Mesothelial cell of epicardium (in vitro differentiated cells): ENCODE measurements at places on chromosomes 11 and 22.

DNA sequence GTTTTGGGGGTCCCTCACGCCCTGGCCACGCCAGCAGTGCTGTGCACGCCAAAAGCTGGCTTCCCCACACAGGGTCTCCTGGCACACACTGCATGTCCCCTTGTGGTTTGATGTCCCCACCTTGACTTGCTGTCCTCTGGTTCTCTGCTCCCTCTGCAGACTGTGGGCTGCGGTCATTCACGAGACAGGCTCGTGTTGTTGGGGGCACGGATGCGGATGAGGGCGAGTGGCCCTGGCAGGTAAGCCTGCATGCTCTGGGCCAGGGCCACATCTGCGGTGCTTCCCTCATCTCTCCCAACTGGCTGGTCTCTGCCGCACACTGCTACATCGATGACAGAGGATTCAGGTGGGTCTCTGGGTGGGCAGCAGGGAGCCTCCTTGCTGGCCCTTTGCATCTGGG lies 40.2 kb downstream of the ST14 start:
- no peak for DNase-seq

DNA sequence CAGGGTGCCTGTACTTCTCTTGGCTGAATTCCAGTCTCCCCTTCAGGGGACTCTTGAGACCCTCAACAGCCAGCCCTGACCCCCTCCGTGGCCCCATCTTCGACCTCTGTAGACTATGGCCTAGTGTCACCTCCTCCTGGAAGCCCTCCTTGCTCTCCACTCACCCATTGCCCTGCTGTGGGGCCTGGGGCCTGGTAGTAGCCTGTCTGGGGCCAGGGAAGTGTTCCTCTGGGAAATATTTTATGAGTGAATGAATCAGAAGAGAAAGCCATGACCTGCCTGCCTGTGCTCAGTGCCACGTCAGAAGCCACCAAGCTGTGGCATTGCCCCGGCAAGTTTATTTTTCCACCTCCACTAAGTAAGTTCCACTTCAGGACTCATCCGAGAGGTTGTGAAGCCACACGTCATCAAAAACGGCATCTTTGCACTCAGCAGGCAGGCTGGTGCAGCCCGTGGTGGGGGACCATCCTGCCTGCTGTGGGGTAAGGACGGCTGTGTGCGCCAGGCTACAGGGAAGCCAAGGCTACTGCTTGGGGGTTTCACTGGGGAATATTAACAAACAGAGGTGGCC lies 59.6 kb upstream of the PPARA start:
- no peak for DNase-seq

DNA sequence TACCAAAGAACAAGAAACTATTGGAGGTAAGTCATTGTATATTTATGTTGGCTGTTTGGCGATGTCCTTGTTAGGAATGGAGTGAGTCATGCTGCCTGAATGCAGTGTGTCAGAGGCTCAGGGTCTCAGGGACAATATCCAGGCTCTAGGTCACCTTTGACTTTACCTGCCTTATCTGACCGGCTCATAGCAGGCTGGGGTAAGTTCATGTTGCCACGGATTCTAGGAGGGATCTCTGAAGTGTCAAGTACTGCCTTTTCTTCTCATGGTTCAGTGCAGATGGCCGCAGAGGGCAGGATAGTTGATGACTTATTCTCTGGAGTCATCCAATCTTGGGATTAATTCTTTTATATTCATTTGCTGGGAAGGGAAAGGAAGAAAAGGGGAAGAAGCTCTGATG lies 53.2 kb downstream of the SPON1 start:
- DNase-seq, result no peak

GRCh38 chr22:21009638-21010425 lies 5.1 kb upstream of the P2RX6 start:
- DNase-seq, result no peak

DNA sequence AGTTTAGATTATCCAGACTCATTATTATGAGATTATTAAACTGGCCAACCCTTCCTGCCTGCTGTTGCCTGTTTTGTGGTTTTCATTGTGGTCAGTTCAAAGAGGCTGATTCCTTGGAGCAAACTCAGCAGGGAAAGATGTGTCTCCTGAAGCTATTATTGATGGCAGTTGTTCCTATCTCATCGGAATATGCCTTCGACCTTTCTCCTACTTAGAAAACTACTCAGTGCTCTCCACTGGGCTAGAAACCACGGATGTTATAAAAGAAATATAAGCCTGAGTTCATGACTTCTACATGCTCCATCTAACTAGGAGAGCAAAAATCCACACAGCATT lies 80.2 kb upstream of the NAV2 start:
- no peak for DNase-seq

DNA sequence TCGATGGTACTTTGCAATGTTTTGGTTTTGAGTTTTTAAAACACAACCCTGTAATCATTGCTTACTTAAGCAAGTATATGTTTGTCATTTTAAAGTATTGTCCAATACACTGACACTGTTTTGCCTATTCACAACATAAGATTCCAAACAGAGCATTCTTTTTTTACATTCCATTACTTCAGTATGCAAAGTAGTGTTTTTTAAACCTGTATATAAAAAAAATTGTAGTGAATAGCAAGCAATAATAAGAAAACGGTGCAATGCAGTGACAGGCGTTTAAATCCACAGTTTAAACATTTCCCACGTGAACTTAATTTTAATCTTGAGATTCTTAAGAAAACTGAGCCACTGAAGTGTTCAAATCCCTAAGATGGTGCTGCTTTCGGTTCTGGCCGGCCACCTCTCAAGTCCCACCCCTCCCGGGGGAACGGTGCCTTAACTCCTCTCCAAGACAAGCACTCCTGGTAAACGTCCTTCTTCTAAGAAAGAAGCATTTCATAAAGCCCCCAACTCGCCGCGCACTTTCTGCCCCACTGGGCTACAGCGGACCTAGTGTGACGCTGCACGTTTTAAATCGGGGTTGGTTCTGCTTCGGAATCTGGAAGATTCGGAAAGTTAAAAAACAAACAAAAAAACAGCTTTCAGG lies 2.9 kb downstream of the PGR start:
- DNase-seq, result no peak

DNA sequence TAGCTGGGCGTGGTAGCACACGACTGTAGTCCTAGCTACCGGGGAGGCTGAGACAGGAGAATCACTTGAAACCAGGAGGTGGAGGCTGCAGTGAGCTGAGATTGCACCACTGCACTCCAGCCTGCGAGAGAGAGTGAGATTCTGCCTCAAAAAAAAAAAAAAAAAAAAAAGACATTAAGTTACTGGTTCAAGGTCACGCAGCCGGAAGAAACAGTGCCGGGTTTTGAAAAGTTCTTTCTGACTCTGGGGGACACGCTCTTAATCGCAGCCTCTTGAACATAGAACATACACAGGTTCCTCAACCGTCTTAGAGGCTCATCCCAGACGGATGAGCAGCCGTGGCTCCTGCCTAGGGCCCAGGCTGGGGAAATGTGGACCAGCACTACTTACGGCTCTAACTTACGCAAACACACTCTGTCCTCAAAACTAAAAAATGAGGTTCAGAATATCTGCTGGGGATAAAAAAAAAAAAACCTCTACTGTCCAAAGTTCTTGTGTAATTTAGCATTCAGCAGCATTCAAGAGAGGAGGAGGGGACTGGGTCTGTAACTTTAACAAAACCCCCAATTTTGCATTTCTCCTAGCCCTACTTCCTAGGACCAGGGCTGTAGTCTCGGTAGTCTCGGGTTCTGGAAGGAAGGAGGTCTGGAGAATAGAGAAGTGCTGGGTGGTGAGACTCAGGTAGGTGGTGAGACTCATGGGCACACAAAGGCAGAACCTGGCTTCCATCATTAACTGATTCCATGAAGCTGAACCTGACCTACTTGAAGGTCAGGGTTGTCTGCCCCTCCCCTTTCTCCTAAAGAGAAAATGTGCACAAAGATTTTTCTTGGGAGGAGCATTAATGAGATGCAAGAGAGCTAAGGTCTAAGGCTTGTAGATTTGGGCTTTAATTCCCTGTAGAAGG lies 6.0 kb downstream of the SPTBN2 start:
- no peak for DNase-seq

DNA sequence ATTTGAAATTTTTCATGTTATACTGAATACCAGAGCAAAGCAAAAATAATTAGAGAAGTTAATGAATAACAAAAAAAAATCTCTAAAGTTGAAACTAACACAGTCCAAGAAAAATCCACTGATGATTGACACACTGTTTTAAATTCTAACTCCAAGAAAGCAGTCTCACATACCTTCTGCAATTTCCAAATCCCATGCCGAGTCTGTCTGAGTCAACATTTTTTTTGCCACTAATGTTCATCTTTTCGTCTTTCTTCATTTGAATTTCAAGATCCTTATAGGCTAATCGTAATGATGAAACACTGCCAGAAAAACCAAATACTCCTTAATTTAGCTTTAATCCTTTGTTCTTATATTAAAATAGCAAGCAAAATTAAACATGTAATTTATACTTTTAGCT lies 39.5 kb downstream of the ARFGAP3 start:
- DNase-seq, result no peak

DNA sequence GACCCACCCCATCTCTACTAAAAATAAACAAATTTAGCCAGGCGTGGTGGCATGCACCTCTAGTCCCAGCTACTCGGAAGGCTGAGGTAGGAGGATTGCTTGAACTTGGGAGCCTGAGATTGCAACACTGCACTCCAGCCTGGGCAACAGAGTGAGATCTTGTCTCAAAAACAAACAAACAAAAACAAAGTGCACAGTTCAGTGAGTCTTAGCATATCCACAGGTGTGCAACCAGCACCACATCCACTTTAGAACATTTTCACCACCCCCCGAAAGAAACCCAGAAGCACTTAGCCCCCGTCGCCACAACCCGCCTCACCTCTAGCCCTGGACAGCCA lies 27.4 kb downstream of the MB start:
- no peak for DNase-seq

DNA sequence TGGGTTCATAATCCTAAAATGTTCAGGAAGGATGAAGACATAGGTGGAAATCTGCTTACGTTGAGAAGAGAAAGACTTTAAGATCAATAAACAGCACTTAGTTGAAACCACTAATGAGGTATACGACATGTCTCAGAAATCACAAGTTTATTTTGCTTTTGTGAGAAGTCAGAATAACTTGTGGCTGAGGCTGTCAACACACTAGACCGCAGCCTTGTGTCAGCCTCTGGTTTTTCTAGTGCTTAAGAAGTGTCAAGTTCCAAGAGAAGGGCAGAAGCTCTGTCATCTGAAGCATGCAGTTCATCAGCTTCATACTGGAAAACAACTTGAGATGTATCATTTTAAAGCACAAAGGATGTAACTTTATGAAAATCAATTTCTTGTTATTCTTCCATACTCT lies 420.9 kb downstream of the METTL15 start:
- no peak for DNase-seq

- no peak for DNase-seq
Measured at GRCh38 chr11:110571081-110571720, 141.0 kb downstream of the ARHGAP20 start.

DNA sequence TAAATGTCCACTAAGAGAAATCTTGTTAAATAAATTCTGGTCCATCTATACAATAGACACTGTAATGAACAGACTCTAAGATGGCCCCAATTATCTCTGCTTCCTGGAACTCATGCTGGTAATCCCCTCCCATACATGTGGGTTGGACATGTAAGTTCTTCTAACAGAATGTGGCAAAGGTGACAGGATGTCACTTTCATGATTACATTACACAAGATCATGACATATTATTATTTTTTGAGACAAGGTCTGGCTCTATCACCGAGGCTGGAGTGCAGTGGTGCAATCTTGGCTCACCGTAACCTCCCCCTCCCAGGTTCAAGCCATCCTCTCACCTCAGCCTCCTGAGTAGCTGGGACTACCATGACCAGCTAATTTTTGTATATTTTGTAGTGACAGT lies 14.6 kb upstream of the NDUFC2 start:
- DNase-seq, result no peak

- DNase-seq, result no peak
Measured at GRCh38 chr11:127640561-127641451, 640.2 kb upstream of the KIRREL3 start.

DNA sequence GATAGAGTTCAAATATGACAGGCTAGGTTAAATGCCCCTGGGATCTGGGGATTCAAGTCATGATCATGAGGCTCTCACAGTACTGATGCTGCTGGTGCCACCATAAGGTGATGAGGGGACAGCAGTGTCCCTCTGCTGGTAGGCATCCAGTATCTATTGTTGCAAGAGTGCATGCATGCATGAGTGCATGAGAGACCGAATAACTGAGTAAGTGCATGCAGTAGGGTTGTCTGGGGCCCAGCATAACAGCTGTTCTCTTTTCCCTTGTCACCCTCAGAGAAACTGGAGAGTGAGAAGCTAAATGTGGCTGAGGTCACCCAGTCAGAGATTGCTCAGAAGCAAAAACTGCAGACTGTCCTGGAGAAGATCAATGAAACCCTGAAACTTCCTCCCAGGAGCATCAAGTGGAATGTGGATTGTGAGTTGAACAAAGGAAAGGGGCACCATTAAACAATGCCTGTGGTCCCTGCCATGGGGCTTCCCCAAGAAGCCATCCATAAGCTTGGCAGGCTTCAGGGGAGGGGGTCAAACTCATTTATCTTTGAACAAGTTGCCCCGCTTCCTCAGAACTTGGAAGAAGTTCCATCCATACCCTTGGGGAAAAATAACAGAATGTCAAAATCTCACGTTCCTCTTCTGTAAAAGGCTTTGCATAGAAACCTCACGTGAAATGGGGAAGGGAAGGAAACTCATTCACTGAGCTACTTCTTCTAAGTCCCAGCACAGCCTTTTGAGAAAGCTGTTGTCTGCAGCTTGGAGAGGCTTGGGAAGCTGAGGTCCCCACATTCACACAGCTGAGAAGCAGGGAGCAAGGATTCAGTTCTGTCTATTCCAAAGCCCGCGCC lies 119.0 kb downstream of the PARVA start:
- DNase-seq, result no peak

GRCh38 chr22:25762147-25762546 lies 20.2 kb downstream of the MYO18B start:
- no peak for DNase-seq

DNA sequence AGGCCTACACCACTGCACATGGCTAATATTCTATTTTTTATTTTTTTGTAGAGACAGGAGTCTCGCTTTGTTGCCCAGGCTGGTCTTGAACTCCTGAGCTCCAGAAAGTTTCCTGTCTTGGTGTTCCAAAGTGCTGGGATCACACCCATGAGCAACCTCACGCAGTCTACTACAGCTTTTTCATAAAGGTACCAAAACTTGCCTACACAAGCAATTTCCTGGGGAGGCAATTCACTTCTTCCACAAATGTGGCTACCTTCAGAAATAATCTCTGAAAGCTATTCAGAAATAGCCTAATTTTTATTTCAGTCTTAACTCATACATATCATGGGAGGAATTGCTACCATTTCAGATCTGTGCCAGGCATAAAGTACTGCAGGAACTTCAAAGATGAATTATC lies 11.4 kb downstream of the SLC35F2 start:
- DNase-seq, result no peak

- DNase-seq, result peak; percentile 50
Measured at GRCh38 chr11:113974741-113975470, at the start of gene HTR3A. TSS of gene HTR3A (plus strand) at chr11:113975108. CDS start at chr11:113975326, 218 bp downstream.

GRCh38 chr11:69702769-69703452 lies 911 bp downstream of the FGF19 start:
- no peak for DNase-seq
